ENCODE measurements at places on chromosomes 1 and 21. TPM values are rescaled to one million over a fixed set of nuclear protein-coding genes. Genes with fewer than 3 reads are reported as not detected.

CHRM3 gene
- total RNA-seq, result 0.06 TPM

GCSAML gene
- not detected for total RNA-seq

KCND3 gene
- 0.05 TPM for total RNA-seq

PLEKHG5 gene
- total RNA-seq, result 2.4 TPM

YBX1 gene
- 719 TPM for total RNA-seq

SH3BGR gene
- 1.2 TPM for total RNA-seq

DNASE2B gene
- total RNA-seq, result not detected

TRPM2 gene
- total RNA-seq, result 7.0 TPM

PRDM15 gene
- 3.7 TPM for total RNA-seq

C1orf94 gene
- not detected for total RNA-seq

DIRAS3 gene
- 1.4 TPM for total RNA-seq

SERINC2 gene
- total RNA-seq, result 17.5 TPM

ATP5PF gene
- total RNA-seq, result 236 TPM

PIK3R3 gene
- 0.85 TPM for total RNA-seq

CD53 gene
- total RNA-seq, result not detected

CCDC28B gene
- 2.5 TPM for total RNA-seq

OR2T33 gene
- not detected for total RNA-seq

TDRD5 gene
- 0.06 TPM for total RNA-seq

PAX7 gene
- total RNA-seq, result 0.57 TPM

KCNT2 gene
- total RNA-seq, result 0.08 TPM

DYNLT4 gene
- total RNA-seq, result 0.32 TPM

ATP8B2 gene
- total RNA-seq, result 27.7 TPM

DPH2 gene
- 43.7 TPM for total RNA-seq

FAAP20 gene
- 36.8 TPM for total RNA-seq

C1orf226 gene
- total RNA-seq, result 0.50 TPM

KISS1 gene
- not detected for total RNA-seq

Measured in A549 treated with CORT108297 at 1 μM for 4 hours (cell line).